Large intestine (tissue), 12 donors: ENCODE measurements at places on chromosomes 5 and 9. TPM values are rescaled to one million over a fixed set of nuclear protein-coding genes. Genes with fewer than 3 reads are reported as not detected.
A peak's percentile ranks its signal among the peaks of the same experiment; 100 is the strongest.

The KLHL9 gene
- polyA plus RNA-seq: 32.8 TPM

DNA sequence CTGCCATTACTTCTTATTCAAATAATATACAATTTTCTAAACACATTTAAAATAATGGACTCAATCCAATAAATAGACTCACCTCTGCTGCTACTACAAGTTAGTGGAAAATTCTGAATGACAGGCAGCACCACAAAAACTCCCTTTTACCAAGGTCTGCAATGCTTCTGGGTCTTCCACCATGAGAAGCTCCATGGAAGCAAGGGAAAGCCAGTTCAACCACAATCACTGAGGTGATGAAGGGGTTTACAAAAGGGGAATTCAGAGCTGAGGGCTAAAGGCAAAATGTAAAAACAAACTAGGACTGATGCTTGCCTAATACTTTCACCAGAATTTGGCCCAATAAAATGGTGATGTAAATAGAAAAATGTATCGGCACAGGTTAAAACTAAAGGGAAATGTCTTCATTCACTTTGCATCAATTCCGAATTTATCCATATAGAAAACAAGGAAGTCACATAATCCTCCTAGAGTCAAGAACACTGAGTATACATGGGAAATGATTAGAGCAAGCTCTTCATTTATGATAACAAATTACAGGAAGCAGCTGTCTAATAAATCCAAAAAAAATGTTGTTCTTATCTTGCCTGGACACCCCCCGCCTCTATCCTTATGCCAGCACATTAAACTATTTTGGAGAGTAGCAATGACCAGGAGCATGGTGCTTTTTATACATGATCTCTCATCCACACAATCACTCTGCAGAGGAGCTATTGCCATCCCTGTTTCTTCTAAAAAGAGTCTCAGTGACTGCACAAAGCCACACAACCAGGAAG is 66.3 kb upstream of the NFIB start:
- DNase-seq: no peak

GRCh38 chr5:160054831-160055230 is 45.9 kb downstream of the TTC1 start:
- DNase-seq: peak; percentile 28

GRCh38 chr9:127903557-127904475 is 4.4 kb upstream of the ST6GALNAC6 start:
- peak; percentile 59 for DNase-seq

DNA sequence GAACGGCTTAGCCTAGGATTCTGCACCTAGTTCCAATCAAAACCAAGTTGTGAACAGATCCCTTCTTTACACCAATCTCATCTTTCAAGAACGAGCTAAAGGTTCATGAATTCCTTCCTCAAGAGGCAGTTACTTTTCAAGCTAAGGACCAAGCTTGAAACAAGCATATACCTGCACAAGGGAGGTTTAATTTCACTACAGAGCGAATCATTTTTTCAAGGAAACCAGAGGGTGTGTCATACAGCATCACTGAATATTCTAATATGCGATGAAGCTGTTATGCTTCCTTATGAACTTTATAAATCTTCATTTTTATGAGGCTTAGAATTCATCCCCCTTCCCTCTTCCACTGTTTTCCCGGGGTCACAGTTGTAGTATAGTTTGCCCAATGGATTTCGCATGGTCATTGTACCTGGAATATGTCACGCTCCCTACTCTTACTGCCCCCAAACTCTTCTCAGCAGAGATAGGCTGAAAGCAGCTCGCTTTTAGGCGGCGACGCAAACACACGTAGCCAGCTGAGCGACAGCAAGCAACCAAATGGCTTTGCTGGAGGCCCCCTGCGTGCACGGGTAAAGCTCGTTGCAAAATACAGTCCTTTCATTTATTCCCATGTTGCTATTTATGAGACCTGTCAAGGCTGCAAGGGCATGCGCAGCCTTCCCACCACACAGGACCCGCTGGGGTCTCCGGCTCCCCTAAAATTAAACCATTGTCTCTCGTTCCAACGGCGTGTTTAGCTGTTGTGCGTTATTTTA is 832 bp downstream of the LMBRD2 start:
- DNase-seq: peak; percentile 61

GRCh38 chr9:15271403-15271802 is 35.6 kb downstream of the TTC39B start:
- DNase-seq: no peak
